ENCODE measurements at places on chromosomes 7 and 10.

- DNase-seq = peak; percentile 95
These were observed 29.7 kb downstream of the STN1 start for GRCh38 chr10:103888113-103888841.

GRCh38 chr7:44043902-44044301 lies 600 bp upstream of the DBNL start:
- DNase-seq = no peak

DNA sequence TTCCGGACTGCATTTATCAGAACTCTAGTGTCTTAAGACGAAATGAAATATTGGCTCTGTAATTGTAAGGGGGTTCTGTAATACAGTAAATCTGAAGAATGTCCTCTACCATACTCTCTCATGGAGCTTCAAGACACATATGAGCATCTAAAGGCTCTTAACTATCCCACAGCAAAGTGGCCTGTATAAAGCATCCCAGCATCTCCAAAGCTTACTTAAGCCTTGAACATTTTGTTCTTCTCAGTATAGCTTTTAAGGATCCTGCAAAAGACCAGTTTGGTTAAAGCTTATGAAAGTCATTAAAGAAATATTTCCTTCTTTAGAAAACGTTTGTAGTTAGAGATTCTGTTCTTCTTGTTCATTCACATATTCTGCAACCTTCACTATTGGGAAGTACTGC lies 75.1 kb downstream of the HGF start:
- no peak for DNase-seq

DNA sequence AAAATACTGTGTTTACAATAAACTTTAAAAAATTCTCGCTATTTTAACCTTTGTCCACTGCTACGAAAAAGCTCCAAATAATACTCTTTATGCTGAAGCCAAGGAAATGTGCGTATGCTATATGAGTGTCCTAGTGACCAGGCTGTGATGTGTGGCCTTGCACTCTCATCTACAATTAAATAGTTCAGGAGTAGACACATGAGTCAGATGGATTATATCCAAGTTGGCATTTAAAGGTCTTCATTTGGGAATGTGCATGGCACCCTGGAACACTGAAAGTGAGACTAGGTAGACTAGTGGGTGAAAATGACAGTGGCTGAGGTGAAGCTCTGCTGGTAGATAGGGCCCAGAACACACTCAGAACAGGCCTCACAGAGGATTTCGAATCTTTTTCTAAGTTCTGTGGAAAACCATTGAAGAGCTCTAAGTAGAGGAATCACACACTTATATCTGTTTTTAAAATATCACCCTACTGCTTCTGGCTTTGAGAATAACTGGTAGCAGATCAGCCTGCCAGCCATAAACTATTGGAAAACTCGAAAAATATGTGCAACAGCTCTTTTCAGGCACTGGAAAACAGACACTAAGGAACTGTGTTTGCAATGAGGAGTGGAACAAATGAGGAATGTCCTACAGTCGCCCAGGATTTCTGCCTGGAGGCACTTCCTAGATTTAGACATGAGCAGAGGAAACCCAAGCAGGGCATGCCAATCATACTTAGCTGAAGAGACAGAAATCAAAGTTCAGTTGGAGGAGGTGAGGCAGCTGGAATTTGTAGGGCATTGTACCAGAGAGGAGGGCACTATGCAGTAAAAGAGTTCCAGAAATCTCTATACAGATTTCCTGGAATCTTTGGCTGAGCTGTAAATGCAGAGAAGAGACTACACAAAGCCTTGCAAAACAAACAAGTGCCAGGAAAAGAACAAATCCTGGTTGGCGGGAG lies 603.8 kb upstream of the LRRTM3 start:
- peak; percentile 48 for DNase-seq

DNA sequence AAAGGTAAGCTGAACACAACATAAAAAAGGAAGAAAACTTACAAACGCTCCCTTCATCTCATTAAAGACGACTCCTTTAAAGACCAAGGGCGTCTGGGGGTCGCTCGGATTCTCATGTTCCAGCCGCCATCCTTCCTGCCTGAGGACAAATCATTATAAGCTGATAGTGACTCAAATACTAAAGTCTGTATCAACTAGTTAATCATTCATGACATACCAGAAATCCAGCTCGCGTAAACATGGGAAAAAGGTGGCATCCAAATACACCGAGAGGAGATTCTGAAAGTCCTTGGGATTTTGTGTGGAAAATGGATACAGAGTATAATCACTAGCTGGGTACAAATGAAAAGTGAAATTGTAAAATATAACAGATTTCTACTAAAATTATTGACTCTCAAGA lies 7.4 kb downstream of the PITRM1 start:
- no peak for DNase-seq

- no peak for DNase-seq
These were observed 94.5 kb downstream of the ITGA8 start for GRCh38 chr10:15625261-15625660.

DNA sequence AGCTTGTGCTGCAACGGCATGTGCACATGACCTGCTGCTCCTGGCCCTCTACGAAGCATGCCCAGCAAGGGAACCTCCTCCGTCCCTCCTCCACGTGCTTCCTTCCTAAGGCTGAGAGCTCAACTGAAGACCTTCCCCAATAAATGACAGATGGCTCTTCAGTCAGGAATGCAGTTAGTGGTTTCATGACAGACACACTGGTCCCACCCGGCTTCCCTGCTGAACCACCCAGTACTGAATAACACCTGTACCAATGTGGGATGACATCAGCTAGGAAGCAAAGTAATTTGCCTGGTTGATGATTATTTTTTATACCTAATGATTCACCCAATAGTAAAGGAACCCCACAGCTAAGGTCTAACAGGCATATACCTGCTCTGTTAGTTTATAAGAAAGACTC lies 69.1 kb downstream of the SCRN1 start:
- DNase-seq = no peak

DNA sequence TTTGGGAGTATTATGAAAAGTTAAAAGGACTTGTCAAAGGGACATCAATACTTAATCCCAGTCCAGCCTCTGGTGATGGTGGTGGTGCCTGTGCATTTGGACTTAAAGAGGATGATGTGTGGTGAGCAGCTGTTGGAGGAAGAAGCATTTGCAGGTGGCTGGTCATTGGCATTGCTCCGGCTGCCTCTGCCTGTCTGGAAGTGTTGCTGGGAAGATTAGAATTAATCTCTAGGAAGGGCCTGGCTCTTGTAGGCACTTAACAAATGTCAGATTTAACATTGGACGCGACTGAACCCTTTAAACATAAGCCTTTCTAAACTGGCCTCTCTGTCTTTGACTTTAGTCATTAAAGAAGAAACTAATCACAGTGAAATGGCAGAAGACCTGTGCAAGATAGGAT lies 58.8 kb downstream of the FIGNL1 start:
- no peak for DNase-seq

- no peak for DNase-seq
These were observed 14.9 kb downstream of the MAD1L1 start for GRCh38 chr7:2217716-2218443.

GRCh38 chr10:32990811-32991210 lies 32.8 kb upstream of the ITGB1 start:
- DNase-seq = no peak

GRCh38 chr10:50946991-50947781 lies 61.8 kb upstream of the A1CF start:
- DNase-seq = no peak

DNA sequence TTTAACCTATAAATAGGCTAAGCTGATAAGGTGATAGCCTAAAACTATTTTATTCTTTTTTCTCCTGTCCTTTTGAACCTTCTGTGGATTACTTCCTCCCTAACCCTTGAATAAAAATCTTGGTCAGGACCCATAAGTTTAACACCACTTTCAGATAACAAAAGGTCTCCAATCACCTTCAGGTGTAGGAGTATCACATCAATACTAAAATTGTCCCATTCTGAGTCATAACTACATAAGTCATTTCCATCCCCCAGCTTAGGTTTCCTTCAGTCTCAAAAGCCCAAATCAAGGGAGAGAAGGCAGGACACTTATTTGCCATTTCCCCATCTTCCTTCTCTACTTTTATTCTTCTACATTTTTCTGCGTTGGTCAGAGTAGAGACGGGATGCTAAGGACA lies 56.9 kb upstream of the WNT16 start:
- no peak for DNase-seq

GRCh38 chr10:36515319-36515718 lies 610.1 kb upstream of the ANKRD30A start:
- DNase-seq = no peak

GRCh38 chr7:28270536-28270935 lies 89.9 kb upstream of the JAZF1 start:
- DNase-seq = no peak

- DNase-seq = no peak
These were observed 189.5 kb downstream of the DNAJB6 start for GRCh38 chr7:157526005-157526912.

DNA sequence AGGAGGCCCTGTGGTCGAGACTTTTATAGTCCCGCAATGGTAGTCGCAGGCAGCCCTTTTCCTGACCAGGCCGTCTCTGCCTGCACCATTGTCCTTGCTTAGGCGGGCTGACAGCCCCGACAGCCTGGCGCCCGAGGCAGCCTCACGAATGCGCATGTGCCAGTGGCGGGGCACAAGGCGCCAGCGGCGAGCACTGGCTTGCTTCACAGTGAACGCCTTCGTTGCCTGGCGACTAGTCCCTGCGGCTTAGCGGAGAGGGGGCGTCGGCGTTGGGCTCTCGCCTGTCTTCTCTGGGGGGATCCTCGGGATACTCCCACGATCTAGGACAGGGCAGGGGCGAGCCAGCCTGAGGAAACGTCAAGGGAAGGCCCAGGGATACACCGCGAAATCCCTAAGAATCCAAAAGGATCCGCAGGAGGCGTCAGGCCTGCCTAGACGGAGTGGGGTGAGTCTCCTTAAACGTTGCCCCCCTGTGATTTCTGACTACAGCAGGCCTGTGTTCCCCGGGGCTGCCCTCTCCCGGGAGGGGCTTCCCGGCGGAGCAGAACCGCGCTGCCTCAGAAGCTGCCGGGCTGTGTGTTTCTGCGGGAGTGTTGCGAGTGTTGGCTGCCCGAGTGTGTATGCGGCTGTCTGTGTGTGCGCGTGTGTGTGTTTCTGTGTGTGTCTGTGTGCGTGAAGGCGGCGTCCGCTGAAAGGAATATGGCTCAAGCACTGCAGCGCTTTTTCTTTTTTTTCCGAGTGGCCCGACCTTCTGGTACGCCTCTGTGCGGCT lies 20.5 kb upstream of the ZNF273 start:
- no peak for DNase-seq

GRCh38 chr7:22782616-22783232 lies 39.9 kb downstream of the TOMM7 start:
- DNase-seq = peak; percentile 71

DNA sequence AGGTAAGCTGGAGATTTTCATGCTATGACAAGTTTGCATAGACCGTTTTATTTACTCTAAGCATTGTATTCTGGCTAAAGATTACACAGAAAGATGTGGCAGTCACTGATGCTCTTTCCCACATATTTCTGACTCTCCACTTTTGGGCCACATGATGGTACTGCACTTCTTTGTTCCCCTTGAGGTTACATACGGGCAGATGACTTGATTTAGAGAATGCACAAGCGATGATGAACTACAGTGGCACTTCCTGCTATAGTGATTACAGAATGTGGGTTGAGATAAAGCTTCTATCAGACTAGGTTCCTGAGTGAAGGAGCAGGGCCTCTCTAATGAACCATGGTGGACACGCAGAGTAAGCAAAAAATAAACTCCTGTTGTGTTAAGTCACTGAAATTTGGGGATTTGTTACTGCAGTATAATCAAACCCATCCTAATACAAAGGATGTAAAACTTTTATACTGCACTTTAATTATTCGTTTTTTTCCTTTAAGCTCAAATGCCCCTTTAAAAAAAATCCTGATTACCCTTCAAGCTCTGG lies 177.9 kb downstream of the TAX1BP1 start:
- DNase-seq = no peak

- no peak for DNase-seq
These were observed 24.8 kb downstream of the ZC3HAV1 start for GRCh38 chr7:139084709-139085108.

- no peak for DNase-seq
These were observed 93.8 kb downstream of the INPP5A start for GRCh38 chr10:132631338-132631735.

DNA sequence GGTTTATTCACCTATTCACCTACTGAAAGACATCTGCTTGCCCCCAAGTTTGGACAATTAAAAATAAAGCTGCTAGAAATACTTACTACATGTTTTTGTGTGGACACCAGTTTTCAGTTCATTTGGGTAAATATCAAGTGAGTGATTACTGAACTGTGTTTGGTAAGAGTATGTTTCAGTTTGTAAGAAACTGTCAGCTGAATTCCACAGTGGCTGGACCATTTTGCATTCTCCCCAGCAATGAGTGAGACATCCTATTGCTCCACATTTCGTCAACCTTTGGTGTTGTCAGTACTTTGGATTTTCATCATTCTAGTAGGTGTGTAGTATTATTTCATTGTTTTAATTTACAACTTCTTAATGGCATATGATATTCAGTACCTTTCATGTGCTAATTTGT lies 17.4 kb upstream of the IKZF1 start:
- no peak for DNase-seq

DNA sequence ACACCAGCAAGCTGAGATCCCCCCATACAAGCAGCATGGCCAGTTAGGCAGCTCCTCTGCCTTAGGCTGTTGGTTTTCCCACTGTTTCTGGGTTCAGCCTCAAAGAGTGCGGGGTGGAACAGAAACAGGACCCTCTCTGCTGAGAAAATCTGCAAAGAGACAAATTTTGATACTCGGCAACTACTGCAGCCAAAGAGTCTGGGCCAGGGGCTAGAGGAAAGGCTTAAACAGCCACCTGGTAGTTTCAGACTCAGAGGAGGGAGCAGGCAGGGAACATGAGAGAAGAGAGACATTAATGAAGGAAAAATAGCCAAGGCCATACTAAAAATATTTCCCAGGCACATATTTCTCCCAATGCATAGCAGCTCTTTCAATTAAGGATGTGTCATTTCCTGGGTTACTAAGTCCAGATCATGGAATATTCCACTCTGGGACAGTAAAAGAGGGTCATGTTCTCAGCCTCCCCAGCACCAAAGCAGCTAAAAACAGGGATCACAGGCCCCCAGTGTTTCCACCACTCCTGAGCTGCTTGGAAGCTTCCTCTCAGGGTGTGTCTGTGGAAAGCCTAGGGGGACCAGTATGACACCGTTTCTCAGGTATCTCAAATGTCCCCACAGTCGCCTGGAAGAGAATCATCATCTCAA lies 29.8 kb downstream of the PDLIM1 start:
- DNase-seq = no peak

DNA sequence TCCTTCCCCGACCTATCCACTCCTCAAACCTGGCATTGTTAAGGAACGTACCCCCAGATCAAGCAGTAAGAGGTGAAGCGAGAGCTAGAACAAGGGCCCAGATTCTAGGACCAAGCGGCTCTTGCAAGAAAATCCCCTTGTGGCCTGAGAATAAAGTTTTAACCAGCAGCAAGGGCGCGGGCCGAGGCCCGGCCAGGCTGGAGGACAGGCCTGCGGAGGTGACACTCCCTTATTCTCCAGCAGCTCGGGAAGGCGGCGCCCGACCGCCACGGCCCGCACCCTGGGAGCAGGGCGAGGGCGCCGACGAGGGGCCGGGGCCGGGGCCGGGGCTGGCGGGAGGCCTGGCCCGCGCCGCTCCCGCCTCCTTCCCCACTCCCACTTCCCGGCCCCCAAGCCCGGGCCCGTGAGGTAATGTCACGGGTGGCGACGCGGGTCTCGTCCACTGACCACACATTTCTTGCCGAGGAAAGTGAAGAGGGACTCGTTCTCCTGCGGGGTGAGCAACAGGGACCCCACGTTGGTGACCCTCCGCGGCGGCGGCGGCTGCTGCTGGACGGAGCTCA lies 551 bp downstream of the WASL start:
- peak; percentile 46 for DNase-seq

- DNase-seq = peak; percentile 70
These were observed 5.7 kb upstream of the CXCL12 start for GRCh38 chr10:44390585-44391072.

- no peak for DNase-seq
These were observed 53.4 kb downstream of the TAS2R16 start for GRCh38 chr7:122942059-122942458.

Measured in MCF 10A (cell line).